ENCODE measurements at places on chromosomes 1 and 21.

- no peak for DNase-seq
Measured at GRCh38 chr1:37135032-37135431, 100.7 kb upstream of the GRIK3 start.

- DNase-seq, result no peak
Measured at GRCh38 chr21:45431781-45432572, 27.0 kb downstream of the COL18A1 start.

GRCh38 chr1:234515411-234515810, 36.4 kb upstream of the TARBP1 start:
- DNase-seq, result no peak

DNA sequence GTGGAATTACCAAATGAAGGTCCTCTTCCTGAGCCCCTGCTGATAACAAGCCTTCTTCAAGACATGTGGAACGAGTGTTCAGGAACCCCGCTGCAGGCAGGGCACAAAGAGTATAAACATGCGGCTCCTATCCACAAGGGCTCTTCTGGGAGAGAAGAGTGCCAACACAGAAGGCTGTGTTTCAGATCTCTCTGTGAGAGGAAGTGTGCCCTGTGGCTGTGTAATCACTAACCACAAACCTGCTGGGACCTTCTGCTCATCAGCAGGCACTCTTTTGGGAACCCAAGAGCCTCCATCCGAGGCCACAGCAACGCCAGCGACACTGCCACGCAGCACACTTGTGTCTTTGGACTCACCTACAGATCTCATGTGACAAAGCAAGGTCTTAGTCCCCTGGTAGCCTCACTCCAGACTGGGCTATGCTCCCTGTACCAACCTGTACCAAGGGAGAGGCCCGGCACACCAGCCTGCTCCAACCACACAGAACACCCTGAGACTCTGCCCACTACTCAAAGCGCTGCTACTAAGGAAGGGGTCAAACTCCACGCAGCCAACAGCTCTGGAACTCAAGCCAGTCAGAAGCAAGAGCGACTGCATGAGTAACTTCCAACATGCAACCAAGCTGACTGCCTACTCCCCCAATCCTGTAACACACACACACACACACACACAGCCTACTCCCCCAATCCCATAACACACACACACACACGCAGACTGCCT, 7.8 kb downstream of the PTTG1IP start:
- DNase-seq, result no peak

DNA sequence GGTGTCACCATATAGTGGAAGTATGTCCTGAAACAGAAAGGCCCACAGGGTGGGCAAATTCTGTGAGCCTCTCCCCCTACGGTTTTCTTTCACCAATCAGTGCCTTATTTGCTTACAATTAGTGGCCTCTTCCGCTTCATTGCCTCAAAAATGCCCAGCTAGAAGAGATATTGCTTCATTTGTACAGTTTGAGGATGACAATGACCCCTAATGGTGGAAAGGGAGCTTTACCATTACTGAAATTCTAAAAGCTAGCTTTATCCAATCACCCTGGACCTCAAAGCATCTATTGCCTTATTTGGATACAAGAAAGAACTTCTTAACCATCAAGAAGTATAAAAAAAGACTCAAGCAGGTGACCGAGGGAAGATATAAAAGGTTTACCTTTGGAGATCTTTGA, 49.6 kb downstream of the LRRC71 start:
- DNase-seq, result no peak

All from activated CD8-positive, alpha-beta memory T cell treated with anti-CD3 and anti-CD28 coated beads, Interleukin-2, amount 50 U/mL, for 4 hours (primary cell).